Esophagus squamous epithelium (tissue), 5 donors: ENCODE measurements at places on chromosomes 13 and 19.

- DNase-seq: no peak
These were observed 22.0 kb upstream of the SLC7A9 start for GRCh38 chr19:32891609-32892008.

DNA sequence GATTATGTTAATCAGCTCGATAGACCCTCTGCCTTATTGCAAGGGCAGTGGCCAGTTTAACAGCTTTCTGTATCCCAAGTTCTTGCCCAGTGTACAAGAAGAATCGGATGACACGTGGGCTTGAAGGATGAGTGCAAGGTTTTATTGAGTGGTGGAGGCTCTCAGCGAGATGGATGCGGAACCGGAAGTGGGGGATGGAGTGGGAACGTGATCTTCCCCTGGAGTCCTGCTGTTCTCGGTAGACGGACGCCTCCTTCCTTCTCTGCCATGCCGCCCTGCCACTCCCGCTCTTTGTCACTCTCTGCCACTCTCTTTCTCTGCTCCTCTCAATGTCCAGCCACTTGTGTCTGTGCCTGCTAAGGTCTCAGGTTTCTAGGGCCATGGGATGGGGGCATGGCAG is 21.0 kb downstream of the RFXAP start:
- DNase-seq: no peak

DNA sequence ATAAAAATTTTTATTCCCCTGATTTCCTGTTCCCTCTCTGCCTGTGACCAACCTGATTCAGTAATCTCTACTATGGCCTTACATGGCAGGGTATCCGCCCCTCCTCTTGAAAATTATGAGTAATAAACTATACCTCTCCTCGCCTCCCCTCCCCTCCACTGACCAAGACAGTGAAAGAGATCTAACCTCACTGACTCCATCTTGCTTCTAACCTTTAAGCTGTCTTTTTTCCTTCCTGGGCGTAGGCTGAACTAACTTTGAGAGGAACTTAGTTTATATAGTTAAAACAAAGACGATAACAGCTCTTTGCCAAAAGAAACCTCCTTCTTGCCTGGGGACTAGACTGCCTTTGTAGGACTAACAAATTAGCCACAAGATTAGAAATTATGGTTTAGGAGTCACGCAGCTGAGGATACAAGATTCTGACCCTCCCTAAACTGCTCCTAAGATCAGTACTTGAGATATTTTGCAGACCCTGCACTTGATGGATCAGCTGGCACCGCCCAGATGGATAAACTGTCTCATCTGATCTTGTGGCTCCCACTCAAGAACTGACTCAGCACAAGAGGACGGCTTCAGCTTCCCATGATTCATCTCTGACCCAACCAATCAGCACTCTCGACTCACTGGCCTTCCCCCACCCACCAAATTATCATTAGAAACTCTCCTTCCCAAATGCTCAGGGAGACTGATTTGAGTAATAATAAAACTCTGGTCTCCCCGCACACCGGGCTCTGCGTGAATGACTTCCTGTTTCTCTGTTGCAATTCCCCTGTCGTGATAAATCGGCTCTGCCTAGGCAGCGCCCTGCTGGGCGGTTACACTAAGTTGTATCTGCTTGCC is 187.1 kb downstream of the TDRD3 start:
- no peak for DNase-seq

DNA sequence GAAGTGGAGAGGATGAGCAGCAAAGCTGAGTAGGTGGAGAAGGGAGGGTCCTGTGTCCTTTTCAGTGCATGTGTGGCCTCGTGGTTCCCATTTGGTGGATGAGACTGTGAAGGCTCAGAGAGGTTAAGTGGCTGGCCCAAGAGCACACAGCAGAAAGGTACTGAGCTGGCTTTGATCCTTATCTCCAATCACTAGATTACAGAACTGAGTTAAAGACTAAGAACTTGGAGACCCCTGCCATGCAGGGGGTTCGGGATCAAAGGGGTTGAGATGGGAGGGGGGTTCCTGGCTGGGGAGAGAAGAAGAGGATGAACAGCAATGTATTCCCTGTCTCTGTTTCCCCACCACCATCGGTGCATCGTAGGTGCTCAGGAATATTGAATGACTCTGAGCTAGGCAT is 11.8 kb downstream of the CELF5 start:
- no peak for DNase-seq

GRCh38 chr19:49340865-49341718 is 5.9 kb downstream of the CD37 start:
- DNase-seq: no peak

DNA sequence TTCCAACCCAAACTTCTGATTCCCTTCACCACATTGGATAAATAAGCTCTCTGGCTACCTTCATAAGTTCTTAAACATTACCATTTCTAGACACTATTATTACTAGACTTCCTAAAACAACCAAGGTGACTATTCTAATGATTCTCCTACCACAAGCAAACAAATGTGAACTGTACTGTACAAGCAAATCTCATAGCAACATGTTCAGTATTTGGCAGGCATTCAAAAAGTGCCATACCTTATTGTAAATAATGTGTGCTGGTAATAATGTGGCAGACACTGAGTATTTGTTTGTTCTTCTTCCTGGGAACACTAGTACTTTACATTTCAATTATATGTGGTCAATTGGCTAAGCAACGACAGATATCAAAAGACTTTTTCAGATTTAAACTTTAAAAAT is 986.0 kb upstream of the SPRY2 start:
- DNase-seq: no peak

DNA sequence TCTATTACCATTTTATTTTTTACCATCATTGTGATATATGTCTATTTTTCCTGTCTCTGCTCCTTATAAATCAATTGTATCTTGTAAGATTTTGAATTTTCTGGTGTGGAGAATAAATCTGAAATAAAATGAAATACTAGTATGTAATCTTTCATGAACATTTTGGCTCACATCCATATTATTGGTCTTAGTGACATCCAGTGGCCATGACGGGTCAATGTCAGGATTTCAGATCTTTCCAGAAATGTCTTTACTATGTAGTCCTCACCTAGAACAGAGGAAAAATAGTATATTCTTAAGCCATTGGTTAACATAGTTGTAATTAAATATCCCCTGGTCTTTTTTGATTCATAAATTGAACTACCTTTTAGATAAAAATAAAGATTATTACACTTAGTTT is 109.8 kb upstream of the GPC6 start:
- DNase-seq: no peak

DNA sequence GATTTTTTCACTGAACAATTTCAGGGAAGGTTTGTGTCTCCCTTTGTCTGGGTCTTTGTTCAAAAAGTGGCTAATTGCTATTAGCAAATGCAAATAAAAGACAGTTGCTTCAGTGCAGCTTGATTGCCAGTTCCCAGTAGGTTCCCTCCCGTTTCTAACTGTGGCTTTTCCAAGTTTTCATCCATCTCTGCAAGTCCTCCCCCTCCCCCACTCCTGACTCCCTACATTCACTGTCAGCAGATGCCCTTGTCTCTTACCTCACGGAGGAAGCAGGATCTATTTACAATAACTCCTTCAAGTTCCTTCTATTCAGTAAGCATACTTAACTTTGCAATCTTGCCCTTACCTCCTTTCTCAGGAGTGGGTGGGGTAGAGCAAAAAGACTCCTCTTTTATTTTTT is 55.4 kb upstream of the SCEL start:
- no peak for DNase-seq

GRCh38 chr13:85266771-85267170 is 532.4 kb downstream of the SLITRK6 start:
- DNase-seq: no peak

- no peak for DNase-seq
These were observed 282.9 kb downstream of the KLF5 start for GRCh38 chr13:73341748-73342147.

DNA sequence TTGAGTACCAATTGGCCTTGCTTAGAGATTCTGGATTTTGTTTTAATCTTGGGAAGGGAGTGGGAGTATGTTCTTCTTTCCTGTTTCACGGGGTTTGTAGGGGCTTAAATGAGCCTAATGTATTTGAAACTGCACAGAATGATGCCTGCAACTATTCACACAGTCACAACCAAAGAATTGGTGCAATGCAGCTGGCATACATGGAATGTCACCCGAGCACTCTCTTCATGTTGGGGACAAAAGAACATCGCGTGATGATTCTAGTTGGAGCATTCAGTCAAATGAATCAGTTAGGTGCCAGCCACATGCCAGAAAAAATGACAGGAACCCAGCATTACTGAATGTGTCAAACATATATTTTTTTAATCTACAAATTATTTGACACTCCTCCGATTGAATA is 22.1 kb downstream of the STARD13 start:
- no peak for DNase-seq

GRCh38 chr13:40026741-40027140 is 371.3 kb downstream of the COG6 start:
- DNase-seq: no peak

- DNase-seq: no peak
These were observed 2.4 kb downstream of the CD320 start for GRCh38 chr19:8305798-8306197.

DNA sequence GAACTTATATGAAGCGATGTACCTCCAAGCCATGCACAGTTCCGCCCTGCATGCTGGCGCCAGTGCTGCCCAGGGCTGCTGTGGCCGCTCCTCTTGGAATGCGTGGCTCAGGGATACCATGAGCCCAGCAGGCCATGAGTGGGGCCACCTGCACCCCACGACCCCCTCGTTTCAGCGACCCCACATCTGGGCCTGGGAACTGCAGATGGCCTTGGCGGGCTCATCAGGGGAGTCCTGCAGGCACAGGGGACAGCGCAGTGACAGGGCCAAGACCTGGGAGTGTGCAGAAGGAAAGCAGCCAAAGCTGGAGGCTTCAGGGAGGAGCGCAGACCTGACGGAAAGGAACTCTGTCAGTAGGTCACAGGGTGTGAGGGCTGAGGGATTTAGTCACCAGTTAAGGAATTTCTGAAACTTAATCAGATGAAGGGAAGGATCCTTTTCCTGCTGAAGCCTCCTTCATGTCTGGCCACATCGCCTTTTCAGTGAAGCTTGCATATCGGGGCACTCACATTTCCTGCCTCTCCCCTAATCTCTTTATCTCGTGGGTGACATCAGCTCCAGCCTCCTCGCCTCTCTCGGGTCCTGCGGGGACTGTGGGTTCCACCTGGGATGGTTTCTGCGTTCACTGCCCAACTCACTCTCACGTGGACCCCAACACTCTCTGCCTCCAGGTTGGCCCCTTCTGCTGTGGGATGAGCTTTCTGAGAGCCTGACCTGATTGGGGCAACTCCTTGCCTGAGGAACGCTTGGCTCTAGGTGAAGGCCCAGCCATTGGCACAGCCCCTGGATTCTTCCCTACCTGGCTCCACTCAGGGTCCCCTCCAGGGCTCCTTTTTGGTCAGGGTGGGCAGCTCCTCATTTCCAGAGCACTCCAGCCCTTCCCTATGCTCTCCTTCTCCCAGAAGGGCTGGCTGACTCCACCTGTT is 123.5 kb downstream of the CRYL1 start:
- DNase-seq: no peak

DNA sequence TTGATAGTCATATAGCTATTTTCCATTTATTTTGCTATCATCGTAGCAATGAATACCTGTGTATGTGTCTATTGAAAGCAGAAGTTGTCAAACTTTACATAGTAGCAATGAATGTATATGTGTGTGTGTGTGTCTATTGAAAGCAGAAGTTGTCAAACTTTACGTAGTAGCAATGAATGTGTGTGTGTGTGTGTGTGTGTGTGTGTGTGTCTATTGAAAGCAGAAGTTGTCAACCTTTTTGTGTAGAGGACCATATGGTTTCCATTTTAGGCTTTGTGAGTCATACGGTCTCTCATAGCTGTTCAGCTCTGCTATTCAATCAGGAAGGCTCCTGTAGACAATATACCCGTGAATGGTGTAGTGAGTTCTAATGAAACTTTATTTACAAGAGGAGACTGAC is 20.8 kb downstream of the NLRP4 start:
- no peak for DNase-seq

GRCh38 chr13:49084961-49085360 is 109.2 kb downstream of the FNDC3A start:
- DNase-seq: no peak

GRCh38 chr13:97938706-97939475 is 14.6 kb upstream of the IPO5 start:
- no peak for DNase-seq

- DNase-seq: no peak
These were observed 11.3 kb downstream of the SHANK1 start for GRCh38 chr19:50708179-50708879.

- DNase-seq: no peak
These were observed 16.7 kb downstream of the GSX1 start for GRCh38 chr13:27808851-27809550.

DNA sequence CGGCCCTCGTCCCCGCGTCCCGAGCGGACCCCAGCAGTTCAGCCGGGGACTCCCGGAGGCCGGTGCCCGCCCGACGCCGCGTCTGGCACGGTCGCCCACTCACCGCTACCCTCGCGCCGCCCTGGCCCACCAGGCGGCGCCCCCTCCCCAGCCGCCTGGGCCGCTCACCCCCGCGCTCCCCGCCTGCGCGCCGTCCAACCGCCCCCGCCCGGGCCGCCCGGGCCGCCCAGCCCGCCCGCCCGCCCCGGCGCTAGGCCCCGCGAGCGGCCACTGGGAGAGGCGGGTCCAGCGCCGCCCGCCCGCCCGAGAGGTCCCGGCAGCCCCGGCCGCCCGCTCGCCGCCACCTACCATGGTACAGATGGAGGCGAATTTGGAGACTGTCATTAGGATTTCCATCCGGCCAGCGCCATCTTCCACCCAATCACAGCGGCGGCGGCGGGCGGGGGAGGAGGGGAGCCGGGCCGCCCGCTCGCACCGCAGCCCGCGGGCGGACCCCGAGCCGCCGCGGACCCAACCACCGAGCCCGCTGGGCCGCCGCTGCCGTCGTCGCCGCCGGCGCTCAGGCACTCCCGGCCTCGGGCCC is at the start of gene USP12:
Gene USP12, minus strand, starts transcription at position 568 of the 583 bp plus-strand sequence. Its CDS starts 172 bp downstream, at position 396.
- DNase-seq: no peak

- no peak for DNase-seq
These were observed at the start of gene GJB6 for GRCh38 chr13:20231839-20232555. GJB6 (minus strand) TSS chr13:20232319; CDS start chr13:20223480, 8,839 bp downstream.

DNA sequence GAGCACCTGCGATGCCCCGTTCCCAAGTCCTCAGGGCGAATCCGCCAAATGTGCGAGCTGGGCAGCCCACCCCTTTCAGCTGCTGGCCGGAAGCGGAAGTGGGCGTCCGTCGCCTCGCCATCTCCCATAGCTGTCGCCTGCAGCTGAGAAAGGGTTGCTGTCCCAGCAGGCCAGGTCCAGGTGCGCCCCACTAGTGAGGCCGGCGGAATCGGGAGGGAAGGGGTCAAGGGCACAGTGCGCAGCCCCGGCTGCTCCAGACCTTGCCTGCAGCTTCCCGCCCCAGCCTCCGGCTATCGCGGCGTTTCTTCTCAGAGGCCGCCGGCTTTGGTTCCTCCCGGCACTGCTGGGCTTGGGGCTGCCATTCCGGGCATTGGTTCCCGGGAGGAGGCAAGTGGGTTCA is at the start of gene ZNF177:
Gene ZNF177, plus strand, starts transcription at position 109 of the 400 bp plus-strand sequence. CDS start 15,299 bp downstream, outside the sequence.
- DNase-seq: no peak

GRCh38 chr19:1379961-1380489 is 3.7 kb upstream of the NDUFS7 start:
- DNase-seq: no peak
